ENCODE measurements at places on chromosomes 6 and 20. TPM values are rescaled to one million over a fixed set of nuclear protein-coding genes. Genes with fewer than 3 reads are reported as not detected.

DNA sequence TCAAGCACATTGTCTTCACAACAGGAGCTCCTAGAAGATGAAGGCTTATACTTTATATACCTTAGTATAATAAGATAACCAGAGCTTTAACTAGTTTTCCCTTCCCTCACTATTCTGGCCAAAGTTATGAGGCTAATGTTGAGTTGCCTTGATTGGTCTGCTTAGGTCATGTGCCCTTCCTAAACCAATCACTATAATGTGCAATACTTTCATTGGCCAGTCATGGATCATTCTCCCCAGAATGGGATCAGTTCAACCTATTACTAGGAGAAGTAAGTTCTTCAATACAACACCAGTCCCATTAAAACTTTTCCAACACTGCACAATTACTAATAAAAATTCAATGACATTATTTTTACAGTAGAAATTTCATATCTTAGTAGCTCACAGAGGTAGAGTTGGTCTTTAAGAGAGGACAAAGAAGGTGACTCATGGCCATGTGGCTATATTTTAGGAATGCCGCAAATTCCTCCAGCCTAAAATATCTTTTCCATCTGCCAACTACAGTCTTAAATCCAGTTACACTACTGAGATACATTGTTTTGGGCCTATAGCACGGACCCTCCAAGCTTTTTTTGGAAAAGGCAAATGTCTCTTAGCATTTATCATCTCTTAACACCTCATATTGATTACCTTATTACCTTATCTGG lies 12.5 kb upstream of the POU3F2 start:
- no peaks in the 10 kb centered on the region for H3K4me1 ChIP-seq
- no peak for DNase-seq
- H3K27ac ChIP-seq = no peak overlapping the region

DNA sequence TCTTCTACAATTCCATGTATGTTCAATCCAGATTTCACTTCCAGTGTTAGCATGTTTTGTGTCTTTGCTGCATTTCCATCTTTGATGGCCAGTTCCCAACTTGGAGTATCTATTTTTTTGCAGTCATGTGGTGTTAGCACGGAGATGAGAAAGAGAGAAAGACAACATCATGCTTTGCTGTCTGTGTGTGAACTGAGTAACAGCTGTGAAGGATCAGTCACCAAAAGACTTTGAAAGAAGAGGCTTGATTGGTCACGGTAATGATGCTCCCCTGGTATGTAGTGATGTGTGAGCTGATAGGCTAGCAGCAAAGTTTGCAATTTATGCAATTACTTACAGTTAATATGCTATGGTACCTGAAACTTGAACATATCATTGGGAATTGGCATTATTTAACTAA lies 731.3 kb upstream of the NRSN1 start:
- no peaks in the 10 kb centered on the region for H3K4me1 ChIP-seq
- H3K4me3 ChIP-seq = no peak overlapping the region
- no peaks in the 10 kb centered on the region for H3K36me3 ChIP-seq
- no peaks in the 10 kb centered on the region for H3K27me3 ChIP-seq
- H3K27ac ChIP-seq = no peak overlapping the region
- no peak for DNase-seq

- H3K36me3 ChIP-seq = peaks cover 4% of the 10 kb centered on the region
- H3K27ac ChIP-seq = no peak overlapping the region
- H3K27me3 ChIP-seq = no peaks in the 10 kb centered on the region
- no peak for DNase-seq
- H3K4me3 ChIP-seq = no peak overlapping the region
- H3K4me1 ChIP-seq = no peaks in the 10 kb centered on the region
These were observed 75.7 kb downstream of the REPS1 start for GRCh38 chr6:138912308-138912707.

TRIM10 gene
- total RNA-seq = not detected

SLC32A1 gene
- not detected for total RNA-seq

ZSCAN31 gene
- total RNA-seq = 10.4 TPM

F13A1 gene
- total RNA-seq = 0.26 TPM

UNC5CL gene
- 0.36 TPM for total RNA-seq

LST1 gene
- not detected for total RNA-seq

GRIK2 gene
- total RNA-seq = 6.6 TPM
